ENCODE measurements at places on chromosomes 13 and 19.

DNA sequence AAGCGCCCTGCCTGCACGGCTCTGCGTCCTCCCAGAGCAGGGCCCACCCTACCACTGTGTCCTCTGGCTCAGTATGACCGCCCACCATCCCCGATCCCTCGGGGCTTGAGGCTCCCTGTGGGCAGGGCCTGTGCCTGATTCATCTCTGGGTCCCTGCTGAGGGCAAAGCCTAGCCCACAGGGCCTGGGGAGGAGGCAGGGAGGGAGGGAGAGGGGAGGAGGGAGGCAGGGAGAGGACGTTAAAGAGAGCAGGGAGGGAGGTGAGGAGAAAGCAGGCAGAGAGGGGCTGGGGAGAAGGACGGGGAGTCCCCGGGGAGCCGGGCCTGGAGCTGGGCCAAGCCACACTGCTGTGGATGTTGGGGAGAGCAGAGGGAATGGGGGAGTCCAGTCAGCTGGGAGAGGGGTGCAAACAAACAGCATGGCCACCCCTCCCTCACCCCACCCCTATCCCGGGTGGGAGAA lies 4.0 kb upstream of the ERFL start:
- no peak for DNase-seq

GRCh38 chr13:24630121-24630520 lies 50.1 kb upstream of the ATP12A start:
- DNase-seq: no peak

GRCh38 chr13:25727250-25727649 lies 324.6 kb downstream of the SHISA2 start:
- no peak for DNase-seq

DNA sequence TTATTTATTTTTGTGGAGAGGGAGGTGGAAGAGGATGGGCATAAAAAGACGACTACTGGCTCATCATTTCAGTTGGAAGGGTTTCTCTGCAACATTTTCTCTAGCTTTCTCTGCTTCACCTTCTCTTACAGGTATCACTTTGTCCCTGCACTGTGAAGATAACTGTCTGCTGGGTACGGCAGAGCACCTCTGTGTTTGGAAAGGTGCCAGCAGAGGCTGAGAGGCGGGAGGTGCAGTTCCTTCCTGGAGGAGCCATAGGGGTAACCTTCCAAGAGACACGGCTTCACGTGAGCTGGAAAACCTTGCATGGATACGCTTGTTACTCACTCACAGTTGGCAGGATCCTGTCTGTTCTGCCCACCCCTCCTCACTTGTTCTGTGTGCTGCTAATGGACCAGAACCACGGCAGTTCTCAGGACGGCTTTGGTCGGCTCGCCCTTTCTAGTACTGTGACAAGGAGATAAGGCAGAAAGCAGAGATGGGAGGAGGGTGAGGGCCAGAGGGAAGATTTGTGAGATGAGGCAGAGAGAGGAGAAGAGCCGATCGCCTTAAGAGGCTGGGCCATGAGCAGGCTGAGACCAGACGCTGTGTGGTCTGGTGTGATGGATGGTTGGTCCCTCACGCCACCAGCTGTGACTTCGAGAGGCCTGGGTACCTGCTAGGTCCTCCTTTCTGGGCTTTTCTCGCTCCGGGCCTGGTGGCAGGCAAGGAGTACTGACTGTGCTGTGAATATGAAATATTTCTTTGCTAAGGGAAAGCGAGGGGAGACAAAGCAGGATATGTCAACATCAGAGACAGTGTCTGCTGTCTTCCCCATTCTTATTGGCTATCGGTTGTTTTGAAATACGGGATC lies 66.8 kb downstream of the MRPL57 start:
- no peak for DNase-seq

DNA sequence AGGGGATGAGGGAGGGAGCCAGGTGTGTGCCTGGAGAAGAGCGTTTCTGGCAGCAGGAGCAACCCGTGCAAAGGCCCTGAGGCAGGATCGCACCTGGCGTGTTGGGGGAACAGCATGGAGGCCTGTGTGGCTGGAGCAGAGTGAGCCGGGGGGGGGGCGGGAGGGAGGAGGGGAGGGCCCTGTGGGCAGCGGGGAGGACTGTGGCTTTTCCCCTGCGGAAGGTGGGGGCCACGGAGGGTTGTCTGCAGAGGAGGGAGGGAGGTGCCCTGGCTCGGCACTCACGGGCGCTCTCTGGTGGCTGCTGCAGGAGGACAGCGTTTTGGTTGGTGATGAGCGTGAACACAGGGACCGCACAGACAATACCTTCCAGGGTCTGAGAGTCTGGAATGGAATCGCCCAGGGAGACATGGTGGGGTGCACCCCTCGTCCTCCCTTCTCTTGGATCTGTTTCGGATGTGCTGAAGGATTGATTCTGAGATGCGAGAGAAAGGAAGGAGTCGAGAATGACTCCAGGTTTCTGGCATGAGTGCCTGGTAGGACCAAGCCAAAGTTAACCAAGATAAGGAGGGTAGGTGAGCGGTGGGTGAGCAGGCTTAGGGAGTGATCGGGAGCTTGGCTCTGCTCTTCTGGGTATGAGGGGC lies 6.5 kb downstream of the RAB11B start:
- peak; percentile 89 for DNase-seq

DNA sequence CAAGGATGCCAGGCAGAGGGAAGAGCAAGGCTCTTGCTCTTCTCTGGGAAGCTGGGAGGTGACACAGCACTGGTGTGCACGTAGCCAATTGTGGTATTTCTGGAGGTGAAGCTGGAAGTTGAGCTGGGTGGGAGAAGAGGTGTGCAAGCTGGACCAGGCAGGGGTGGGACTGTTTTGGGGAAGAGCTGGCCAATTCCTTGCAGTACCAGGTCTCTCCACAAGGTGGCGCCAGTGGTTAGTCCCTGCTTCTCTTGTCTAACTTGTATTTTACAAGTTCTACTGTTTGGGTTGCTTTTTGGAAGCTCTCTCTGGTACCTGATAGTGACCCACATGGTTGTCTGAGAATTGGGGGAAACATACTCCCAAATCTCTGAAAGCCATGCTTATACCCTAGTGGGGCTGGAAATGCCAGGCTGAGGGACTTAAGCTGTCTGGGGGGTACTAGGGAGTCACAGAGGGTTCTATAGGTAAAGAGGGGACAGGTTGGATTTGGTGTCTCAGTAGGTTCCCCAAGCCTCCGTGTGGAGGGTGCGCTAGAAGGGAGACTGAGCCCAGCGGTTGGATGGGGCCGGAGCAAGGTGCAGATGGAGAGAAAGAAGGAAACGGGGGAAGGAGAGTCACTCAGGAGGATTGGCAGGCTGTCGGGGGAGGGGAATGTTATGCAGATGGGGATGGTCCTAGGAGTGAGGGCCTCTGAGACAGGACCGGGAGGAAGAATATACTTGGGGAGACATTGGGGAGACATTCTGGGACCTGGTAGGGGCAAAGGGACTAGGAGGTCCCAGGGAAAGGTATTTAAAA lies 3.0 kb downstream of the HPN start:
- peak; percentile 71 for DNase-seq

GRCh38 chr13:68727165-68727564 lies 1380.5 kb upstream of the ATXN8OS start:
- no peak for DNase-seq

DNA sequence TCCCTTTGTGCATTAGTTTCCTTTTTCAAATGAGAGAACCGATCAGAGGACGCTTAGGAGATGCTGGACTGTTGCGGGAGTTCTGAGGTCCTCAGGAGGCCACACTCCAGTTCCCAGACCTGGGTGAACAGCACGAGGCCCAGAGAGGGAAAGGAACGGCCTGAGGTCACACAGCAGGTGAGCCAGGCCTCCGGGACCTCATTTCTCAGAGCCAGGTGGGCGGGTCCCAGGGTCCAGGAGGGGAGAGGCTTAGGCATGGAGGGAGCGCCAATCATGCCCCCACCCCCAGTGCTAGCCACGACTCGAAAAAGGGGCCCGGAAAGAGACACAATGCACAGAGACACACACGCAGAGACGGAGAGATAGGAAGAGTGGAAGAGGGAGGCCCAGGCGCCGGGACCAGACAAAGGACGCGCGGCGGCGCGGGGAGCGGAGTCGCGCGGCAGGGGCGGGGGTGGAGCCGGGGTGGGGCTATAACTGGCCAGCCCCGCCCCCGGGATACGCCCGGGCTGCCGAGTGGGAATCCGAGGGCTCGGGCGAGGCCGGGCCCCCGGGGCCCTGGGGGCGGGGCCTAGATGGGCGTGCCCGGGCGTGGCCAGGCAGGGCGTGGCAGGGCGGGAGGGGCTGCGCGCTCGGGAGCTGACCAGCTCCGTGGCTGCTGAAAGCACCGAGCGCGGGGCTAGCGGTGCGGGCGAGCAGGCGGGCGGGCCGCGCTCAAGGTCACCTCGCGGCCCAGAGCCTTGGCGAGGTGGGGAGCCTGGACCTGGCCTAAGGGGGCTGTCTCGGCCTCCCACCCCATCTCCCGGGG lies 1.6 kb downstream of the ELAVL3 start:
- peak; percentile 39 for DNase-seq

DNA sequence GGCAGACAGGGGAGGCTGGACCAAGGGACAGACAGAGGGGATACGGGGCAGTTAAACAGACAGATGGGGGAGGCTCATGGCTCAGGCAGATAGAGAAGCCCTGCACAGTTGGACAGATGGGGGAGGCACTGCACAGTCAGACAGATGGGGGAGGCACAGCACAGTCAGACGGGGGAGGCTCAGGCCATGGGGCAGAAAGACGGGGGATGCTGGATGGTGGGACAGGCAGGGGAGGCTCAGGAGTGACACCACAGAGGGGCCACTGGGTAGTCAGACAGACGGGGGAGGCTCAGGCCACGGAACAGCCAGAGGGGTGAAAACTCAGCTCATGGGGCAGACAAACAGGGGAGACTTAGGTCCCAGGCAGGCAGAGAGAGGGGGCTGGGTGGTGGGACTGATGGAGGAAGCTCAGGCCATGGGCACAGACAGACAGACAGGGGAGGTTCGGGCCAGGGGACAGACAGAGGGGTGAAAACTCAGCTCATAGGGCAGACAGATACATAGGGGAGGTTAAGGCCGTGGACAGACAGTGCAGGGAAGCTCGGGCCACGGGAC lies 886 bp downstream of the MFSD12 start:
- DNase-seq: no peak

DNA sequence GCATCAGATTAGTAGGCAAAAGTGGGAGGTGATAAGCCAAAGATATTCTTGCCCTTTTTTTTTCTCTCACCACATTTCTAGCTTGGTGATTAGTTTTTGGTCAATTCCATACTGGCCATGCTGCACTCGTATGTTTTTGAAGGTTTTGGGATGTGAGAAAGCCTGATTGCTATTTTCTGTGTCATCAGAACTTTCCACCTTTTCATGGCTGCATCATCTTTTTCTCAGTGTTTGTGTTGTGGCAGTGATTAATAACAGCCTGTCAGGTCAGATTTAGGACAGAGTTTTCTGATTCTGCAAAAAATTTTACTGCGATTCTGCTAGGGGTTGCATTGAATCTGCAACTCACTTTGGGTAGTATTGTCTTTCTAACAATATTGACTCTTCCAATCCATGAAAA lies 32.9 kb downstream of the PSG1 start:
- DNase-seq: no peak

DNA sequence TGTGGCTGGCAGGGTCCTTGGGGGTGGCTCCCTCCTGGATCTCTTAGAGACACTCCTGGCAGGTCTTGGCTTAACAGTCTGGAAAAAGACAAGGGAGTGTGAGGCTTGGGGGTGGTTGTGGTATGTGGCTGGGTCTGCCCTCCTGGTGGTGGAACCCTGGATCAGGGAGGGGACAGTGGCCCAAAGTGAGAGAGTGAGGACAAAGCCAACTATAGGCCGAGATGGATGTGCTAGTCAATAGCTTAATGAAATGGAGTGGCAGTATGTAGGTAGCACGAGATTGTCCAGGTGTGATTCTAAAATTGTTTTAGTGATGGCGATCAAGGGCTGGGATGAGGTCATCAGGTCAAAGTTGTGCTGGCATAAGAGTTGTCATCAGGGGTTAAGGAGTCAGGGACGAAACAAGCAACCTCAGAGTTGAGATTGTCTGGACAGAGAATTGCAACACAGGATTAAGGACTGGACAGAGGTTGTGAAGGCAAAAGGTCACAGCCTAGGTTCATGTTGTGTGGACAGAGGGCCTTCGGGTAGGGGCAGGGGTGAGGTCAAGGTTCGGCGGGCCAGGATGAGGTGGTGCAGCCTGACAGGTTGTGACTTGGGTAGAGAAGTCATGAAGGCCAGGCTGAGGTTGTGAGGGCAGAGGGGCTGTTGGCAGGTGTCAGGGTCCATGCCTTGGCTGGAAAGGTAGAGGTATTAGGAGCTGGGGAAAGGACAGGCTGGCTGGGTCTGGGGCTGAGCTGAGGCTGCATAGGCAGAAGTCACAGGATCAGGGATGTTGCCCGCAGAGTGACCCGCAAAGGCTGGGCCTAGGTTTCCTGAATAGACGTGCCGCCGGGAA lies 4.5 kb upstream of the RASAL3 start:
- no peak for DNase-seq
